ENCODE measurements at places on chromosomes 5 and 9. TPM values are rescaled to one million over a fixed set of nuclear protein-coding genes. Genes with fewer than 3 reads are reported as not detected.

Gene COL15A1
- not detected for total RNA-seq

Gene SH3TC2
- total RNA-seq, result 9.0 TPM

Gene CACFD1
- total RNA-seq, result 3.0 TPM

Gene IFNK
- total RNA-seq, result not detected

Gene ZBTB43
- 9.4 TPM for total RNA-seq

Gene RMRP
- 23,866 TPM for total RNA-seq

Gene SIT1
- total RNA-seq, result not detected

Gene PCDHB11
- 0.27 TPM for total RNA-seq

Gene INSL4
- not detected for total RNA-seq
